ENCODE measurements at places on chromosomes 11 and 22.

- no peak for DNase-seq
These were observed 26.1 kb downstream of the SERGEF start for GRCh38 chr11:17986711-17987220.

DNA sequence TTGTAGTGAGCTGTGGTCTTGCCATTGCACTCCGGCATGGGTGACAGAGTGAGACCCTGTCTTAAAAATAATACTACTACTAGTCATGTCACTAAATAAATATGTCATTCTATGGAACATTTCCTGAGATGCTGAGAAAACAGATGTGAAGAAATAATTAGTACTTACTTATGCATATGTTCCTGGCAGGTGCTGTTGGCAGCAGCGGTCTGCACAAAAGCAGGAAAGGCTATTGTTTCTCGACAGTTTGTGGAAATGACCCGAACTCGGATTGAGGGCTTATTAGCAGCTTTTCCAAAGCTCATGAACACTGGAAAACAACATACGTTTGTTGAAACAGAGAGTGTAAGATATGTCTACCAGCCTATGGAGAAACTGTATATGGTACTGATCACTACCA is 8.8 kb downstream of the ARCN1 start:
- DNase-seq, result no peak

DNA sequence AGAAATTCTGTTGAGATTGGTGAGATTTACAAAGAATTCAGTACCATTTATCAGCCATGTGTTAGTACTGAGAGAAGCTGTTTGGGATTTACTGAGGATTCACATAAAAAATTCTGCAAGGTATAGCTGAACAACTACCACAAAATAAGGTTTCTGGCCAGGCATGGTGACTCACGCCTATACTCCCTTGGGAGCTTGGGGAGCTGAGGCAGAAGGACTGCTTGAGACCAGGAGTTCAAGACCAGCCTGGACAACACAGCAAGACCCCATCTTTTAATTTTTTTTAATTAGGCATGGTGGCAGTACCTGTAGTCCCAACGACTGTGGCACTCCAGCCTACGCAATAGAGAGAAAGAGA is 86.7 kb downstream of the SIK3 start:
- DNase-seq, result no peak

DNA sequence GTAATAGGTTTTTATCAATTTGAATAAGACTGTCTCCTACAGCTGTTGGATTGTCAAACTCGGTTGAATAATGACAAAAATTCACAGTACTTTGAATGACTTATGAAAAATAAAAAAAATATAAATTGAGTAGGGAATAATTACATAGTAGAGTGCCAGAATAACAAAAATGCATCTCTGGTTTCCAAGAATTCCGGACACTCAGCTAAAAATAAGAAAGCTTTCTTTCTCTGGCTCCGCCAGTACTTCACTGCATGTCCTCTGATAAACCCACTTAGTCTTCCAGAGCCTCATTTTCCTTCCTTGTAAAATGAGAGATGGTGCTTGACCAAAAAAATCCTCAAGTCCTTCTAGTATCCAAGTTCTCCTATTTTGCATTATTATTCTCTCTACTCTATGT is 374.6 kb upstream of the LUZP2 start:
- DNase-seq, result no peak

GRCh38 chr11:22522225-22522624 is 103.4 kb downstream of the FANCF start:
- DNase-seq, result no peak

DNA sequence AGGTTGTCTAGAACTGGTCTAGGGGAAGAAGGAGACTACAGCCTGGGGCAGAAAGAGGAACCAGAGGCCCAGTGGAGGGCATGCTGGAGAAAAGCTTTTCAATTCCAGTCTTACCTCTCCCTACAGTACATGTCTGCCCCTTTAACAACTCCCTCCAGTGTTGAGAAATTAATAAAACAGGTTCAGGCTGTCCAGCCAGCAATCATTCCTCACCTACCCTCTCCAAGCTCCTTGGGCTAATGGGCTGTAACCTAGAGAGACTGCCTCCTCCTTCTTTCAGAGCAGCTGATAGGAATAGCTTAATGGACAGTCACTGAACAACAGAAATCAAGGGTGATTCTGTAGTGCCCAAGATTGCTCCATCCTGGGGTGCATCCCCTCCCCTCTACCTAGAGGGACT is 8.8 kb downstream of the SLC35F2 start:
- DNase-seq, result no peak

- no peak for DNase-seq
These were observed 1.4 kb downstream of the CHKB start for GRCh38 chr22:50581031-50581949.

GRCh38 chr22:42039271-42039670 is 31.3 kb downstream of the NAGA start:
- no peak for DNase-seq

GRCh38 chr11:1853376-1854131 is 670 bp downstream of the LSP1 start:
- DNase-seq, result no peak

- no peak for DNase-seq
These were observed 107.6 kb upstream of the ASPHD2 start for GRCh38 chr22:26321469-26321913.

DNA sequence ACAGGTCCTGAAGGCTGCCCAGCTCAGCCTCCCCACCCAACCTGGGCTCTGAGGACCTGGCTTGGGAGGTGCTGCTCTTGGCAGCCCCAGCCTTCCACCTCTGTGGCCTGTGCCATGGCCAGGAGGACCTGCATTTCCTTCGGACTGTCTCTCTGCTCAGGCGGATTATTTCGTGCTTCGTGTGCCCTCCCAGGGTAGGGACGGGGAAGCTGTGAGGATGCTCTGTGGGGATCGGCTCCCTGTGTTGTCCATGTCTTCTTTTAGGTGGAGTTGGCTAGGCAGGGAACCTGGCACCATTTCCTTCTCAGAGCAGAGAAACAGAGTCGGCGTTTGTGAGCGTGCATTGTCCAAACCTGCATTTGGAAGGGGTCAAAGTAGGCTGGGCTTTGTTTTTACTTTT is 34.1 kb downstream of the BCR start:
- DNase-seq, result no peak

GRCh38 chr22:49957826-49958365 is 2.7 kb upstream of the PIM3 start:
- no peak for DNase-seq

DNA sequence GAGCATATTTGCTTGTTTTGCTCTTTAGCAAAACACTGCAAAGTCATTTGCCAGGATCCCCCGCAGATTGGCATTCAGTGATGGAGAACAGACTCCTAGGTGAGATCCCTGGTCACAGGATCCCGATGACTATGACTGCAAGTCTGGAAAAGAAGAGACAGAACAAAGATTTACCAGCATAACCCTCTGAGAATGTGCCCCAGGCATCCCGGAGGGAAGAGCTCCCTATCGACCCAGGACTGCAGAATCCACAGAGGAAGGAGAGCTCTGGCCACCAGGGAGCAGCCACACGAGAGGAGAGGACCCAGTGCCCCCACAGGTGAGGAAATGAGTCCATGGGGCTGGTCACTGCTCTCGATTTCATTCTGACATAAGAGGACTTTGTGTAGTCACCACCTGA is 105.2 kb downstream of the ZNF280B start:
- DNase-seq, result no peak

GRCh38 chr11:33696931-33697638 is 3.5 kb downstream of the C11orf91 start:
- DNase-seq, result no peak

DNA sequence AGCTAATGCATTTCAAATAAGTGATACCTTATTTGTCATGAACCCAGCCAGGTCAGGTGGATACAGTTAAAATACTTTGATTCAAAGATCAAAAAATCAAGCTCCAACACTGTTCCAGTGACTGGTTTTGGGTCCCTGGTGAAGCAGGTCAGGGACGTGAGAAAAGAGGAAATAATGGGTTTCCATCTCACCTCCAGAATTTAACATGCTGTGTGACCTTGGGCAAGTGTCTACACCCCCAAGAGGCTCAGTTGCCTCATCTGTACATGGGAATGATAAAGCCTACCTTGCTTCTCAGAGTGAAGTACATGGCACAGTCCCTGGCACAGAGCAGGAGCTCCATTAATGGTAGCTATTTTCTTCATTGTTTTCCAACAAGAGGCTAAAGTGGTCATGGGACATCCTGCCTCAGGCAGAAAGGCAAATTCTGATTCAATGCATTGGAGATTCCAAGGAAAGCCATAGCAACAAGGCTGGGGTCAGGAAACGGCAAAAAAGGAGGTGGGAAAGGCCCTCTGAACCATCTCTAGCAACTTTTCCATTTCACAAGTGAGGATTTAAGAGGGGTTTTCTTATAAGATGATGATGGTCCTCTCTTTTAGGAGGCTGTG is 108.5 kb downstream of the CSNK2A3 start:
- DNase-seq, result no peak

GRCh38 chr11:120524536-120525085 is 13.1 kb downstream of the GRIK4 start:
- DNase-seq, result no peak

- DNase-seq, result no peak
These were observed 82.3 kb downstream of the RASSF10 start for GRCh38 chr11:13091373-13091772.

GRCh38 chr22:46416520-46416871 is 81.0 kb downstream of the TRMU start:
- DNase-seq, result no peak

DNA sequence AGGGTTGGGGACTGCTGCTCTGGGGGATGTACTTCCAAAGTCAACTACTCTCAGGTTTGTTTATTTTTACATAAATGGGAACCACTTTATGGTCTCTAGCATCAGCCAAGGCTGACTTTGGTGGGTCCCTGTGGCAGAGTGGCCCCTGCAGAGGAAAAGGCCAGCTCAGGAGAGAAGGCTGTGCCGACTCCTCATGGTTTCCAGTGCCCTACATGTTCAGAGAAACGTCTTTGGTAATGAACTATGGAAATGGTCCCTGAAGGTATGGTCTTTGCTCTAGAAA is 3.0 kb upstream of the ZDHHC8 start:
- DNase-seq, result no peak

DNA sequence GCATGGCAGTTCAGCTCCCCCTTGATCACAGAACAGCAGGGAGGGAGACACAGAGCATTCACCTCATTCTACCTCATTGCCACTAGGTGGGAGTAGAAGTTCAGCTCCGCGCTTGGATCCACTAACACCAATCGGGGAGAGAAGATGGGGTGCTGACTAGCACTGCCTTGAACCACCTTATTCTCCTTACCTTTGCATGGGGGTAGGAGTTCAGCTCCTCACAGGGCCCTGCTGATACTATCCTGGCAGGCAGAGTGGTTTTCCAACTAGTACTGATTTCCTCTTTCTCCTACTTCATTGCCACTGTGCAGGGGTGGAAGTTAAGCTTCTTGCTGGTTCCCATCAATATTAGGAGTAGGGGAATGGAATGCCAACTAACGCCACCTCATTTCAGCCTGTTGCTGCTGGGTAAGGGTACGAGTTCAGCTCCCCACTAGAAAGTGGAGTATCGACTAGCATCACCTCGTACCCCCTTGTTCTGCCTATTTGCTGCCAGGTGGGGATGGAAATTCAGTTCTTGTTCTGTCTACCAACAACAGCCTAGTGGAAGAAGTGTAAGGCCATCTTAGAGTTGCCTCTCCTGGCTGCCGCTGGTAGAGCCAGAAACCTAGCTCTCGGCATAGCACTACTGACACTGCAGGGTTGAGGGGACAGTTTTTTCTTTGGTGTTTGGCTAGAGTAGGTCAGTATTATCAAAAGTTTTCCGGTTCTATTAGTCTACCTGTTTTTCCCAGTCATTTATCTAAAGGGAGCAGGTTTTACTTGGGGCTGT is 550.9 kb upstream of the CCDC90B start:
- peak; percentile 85 for DNase-seq
